Astrocyte of the spinal cord (primary cell): ENCODE measurements at places on chromosomes 4 and X.

DNA sequence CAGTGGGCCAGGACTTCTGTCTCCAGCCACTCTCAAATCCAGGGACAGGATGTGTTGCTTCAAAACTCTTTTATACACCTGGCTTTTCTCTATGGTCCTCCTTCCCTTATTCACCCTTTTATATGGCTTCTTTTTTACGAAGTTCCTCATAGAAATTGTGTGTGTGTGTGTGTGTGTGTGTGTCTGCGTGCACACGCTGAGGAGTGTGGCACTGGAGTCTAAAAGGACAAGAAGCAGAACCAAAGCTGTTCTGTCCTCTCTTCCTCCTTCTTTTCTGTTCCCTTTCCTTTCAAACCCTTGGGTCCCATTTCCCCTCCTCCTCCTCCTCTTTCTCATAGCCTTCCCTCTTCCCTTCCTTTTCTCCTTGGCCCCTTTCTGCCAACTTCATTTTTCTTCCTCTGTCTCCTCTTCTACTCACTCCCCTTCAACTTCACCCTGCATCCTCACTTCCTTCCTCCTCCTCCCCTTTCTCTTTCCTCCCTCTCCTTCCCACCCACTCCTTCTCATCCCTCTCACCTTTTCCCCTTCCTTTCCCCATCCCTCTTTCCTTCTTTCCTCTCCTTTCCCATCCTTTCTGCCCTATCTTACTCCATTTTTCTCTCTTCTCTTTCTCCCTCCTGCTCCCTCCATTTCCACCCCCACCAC, 360.5 kb downstream of the MID1IP1 start:
- DNase-seq: no peak

DNA sequence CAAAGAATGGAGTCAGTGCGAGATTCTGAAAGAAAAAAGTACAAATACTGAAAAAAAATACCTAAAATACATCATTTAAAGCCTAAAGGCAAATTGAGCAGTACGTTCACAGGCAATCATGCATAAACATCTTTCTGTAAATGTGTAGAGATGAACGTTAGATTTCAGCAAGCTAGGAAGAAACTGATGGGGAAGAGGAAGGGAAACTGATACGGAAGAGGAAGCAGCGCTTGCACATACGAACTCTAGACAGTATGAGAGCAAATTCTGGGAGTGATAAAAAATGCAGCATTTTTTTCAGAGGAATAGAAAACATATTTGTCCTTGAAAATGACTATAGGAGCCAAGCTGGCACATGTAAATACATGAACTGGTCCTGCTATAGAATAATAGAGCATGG, 9.4 kb downstream of the ANKRD50 start:
- no peak for DNase-seq

GRCh38 chrX:6002056-6002455, 226.6 kb downstream of the NLGN4X start:
- DNase-seq: no peak

- no peak for DNase-seq
Observed at GRCh38 chr4:177505171-177505615, 63.0 kb upstream of the AGA start.

- DNase-seq: no peak
Observed at GRCh38 chrX:30615229-30615628, 37.7 kb upstream of the TASL start.

GRCh38 chrX:13716455-13716854, 18.0 kb downstream of the TRAPPC2 start:
- no peak for DNase-seq

- no peak for DNase-seq
Observed at GRCh38 chr4:36072529-36072928, 171.8 kb downstream of the ARAP2 start.
